Progenitor cell of endocrine pancreas (in vitro differentiated cells): ENCODE measurements at places on chromosomes 1 and 21.

- no peak for DNase-seq
Observed at GRCh38 chr1:171221665-171222591, 26.4 kb upstream of the FMO1 start.

DNA sequence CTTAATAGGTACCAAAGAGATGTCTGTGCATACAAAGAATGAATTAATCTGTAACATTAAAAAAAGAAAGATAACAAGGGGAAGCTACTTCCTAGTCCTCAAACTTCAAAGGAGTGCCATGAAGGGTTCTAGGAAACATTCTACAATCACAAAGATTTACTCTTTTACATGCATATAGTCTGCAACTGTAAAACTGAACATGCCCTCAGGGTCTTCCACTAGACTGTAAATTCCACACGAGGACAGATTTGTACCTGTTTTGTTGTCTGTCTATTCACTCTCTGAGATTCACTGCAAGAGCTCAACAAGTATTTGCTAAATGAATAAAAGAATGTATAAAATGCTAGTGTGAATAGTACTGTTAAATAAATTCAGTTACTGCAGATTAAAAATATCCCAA lies 4.4 kb downstream of the JAK1 start:
- no peak for DNase-seq

DNA sequence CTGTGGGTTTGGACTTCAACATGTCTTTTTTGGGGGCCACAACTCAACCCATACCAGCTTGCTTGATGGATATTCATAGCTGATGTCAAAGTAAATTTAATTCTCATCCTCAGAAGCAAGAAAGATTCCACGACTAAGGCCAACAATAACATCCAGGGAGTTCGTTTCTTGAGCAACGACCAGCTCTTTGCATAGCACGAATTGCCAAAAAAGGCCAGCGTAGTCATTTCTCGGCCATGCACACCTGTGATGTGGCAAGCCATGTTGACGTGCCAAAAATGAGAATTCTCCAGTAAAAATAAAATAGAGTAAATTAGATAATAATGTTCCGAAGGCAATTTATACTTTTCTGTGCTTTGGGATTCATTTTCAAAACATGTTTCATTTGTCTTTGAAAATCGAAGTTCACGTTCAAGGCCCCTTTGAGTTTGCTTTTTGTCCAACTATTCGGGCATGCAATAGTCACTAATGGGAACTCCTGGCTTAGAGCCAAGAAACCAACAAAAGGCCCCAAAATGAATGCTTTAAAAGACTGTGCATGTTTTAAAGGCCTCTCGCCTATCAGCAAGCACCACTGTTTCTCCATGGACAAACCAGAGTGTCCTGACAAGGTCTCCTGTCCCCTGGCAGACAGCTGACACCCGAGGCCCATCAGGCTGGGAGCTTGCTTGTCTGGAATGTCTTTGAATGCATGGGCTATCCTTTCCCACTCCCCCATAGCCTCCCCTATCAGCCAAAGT lies 14.4 kb upstream of the IGSF5 start:
- no peak for DNase-seq

- no peak for DNase-seq
Observed at GRCh38 chr1:110890474-110891196, 17.7 kb downstream of the CD53 start.

DNA sequence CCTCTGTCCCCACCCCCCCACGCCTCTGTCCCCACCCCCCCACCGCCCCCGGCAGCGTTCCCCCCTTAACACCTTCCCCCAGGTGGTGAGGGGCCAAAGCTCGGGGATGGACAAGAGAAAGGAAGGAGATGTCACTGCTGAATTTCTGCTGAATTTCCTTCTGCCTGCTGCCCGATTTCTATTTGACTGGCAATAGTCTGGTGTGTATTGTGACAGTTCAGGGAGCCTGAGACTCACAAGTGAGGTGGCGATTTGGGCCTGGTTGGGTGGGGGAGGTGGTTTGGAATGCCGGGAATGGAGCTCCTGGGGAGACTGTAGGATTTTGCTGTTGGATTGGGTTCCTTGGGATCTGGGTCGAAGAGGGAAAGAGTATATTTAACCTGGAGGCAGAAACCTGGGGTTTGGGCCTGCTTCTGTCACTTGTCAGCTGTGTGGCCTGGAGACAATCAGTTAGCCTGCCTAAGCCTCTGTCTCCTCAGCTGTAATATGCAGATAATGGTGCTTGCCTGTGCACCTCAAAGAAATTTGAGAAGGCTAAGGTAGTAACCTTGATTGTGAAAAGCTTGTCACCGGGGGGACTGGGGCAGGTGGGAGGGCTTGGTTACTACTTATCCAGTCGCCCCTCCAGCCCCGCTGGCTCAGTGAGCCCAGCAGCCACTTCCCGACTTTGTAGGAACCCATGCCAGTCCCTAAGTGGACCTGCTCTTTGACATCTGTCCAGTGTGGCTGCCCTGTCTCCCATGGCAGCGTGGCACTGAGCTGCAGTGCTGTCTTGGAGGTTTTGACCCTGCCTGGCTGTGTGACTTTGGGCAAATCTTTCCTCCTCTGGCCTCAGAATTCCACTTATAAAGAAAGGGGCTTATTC lies 7.7 kb upstream of the LMNA start:
- DNase-seq: no peak

DNA sequence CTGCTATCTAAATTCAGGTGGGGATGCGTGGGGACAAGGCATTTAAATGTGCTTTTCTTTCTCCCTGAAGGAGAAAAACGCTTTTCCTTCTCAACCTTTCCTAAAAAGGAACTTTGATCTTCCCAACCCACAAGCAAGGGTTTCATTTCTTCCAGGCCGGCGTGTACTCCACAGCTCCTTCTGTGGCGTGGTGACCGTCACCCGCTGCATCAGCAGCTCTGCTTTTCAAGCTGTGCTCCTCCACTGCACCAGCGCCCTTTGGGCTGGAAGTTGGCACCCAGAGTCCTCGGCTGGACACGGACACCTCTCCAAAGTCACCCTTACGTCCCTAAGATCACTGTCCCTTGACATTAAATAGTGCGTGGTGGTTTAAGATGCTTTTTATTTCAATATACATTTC lies 54.3 kb downstream of the PEX14 start:
- DNase-seq: no peak

GRCh38 chr1:109773203-109773899 lies 9.6 kb upstream of the EPS8L3 start:
- DNase-seq: peak; percentile 63

- DNase-seq: no peak
Observed at GRCh38 chr1:52472384-52472783, 68.0 kb downstream of the PRPF38A start.

DNA sequence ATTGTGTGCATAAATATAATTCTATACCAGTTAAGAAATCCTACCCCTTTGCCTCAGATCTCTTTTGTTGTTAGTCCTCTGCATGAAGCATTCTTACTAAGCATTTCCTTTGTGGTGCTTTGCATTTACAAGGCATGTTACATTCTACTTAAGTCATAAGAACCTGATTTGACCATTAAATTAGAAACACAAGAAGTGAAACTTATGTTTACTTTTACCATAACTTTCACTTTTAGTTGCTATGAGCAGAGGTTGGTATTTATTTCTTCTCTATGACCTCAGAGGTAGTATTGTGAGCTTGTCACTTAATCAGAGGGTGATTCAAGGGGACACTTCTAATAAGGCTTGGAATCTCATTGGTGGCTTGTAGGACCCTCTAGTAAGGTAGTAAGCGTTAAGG lies 9.0 kb downstream of the FAM20B start:
- DNase-seq: no peak

GRCh38 chr21:43859747-43860214 lies 5.2 kb upstream of the AGPAT3 start:
- DNase-seq: no peak

DNA sequence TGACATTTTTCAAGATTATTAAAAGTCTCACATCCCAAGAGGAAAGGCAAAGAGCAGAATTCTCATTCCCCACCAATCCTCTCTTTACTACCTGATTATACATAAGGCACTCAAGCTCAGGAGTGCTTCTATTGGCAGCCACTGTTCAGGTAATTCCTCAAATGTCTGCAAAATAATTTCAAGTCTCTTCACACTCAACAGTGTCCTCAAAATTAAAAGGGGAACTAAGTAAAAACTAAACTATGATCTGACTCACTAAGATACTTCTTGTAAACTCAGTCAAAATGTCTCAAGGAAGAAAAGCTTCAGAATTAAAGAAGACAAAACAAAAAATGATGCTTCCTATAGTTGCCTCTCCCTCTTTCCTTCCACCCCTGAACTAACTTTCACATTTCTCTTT lies 135.6 kb downstream of the GPATCH2 start:
- DNase-seq: no peak

DNA sequence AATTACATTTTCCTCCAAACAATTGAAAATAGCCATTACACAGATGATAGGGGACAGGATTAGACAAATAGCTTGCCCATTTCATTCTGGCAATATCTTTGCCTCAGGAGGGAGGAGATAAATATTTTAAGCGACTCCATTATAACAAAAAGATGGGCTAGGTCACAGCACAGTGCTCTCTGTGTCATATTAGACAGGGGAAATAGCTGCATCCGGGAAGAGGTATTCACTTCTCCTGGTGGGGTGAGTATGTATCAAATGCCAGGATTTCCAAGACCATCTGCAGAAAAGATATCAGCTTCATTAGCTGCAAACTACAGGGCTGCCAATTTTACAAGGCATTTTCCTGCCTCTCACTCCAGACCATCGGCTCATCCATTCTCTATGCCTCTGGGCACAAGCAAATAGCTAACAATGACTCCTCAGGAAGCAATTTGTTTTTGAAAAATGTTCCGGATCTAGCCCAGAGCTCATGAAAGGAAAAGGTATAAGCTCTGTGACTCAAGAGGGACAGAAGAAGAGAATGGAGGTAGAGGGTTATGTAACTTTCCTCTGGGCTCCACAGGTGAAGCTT lies 41.9 kb upstream of the ANGPTL7 start:
- no peak for DNase-seq

DNA sequence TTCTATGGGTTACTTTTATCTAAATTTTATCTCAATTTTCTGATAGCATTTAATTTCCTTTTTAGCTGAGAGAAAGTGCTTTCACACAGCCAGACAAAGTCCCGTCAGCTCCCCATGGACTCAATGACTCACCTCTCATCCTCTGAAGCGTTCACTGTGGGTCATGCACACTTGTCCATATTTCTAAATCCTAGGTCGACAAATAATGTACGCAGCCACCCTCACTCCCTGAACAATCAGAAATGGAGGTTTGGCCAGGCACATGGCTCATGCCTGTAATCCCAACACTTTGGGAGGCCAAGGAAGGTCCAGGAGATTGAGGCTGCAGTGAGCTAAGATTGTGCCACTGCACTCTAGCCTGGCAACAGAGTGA lies 42.4 kb upstream of the COA6 start:
- no peak for DNase-seq

DNA sequence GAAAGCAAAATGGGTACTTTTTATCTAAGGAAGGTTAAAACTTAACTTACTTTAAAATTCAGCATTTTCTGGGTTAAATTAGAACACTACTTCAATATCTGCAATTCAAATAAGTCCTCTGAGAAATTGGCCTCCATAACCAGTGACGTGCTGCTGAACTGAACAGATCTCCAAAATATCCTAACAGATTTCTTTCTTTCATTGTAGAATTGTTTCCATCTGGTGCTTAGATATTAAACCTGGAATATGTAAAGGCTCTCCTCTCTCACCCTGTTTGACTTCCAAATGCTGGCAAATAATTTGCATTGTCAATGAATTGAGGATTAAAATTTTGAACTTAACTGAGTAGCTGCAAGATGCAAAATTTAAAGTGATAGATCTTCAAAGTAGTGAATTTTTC lies 316.9 kb upstream of the CXADR start:
- DNase-seq: no peak

- DNase-seq: no peak
Observed at GRCh38 chr1:202848191-202848542, 37.4 kb downstream of the PCAT6 start.

- DNase-seq: no peak
Observed at GRCh38 chr1:145891143-145891542, 5.5 kb upstream of the ANKRD35 start.

GRCh38 chr1:54403808-54404261 lies 2.4 kb downstream of the SSBP3 start:
- DNase-seq: no peak

DNA sequence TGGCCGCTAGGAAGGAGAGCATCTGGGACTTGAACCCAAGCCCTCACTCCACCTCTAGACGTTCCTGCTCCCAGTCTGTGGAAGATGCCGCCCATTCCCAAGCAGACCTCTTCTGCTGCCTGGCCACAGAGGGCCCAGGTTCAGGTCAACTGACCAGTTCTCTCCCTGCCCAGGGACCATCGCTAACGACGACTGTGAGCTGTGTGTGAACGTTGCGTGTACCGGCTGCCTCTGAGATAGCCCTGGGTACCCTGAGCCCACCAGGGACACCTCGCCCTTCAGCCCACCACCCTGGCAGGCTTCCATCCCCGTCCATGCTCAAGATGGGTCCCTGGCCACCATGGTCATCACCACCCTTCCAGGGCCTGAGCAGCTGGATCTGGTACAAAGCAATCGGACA lies 2.2 kb downstream of the GUCA2B start:
- no peak for DNase-seq

GRCh38 chr1:246066573-246066972 lies 440.5 kb downstream of the SMYD3 start:
- DNase-seq: no peak

GRCh38 chr1:85375493-85375892 lies 89.5 kb downstream of the DDAH1 start:
- no peak for DNase-seq
